Activated CD4-positive, alpha-beta memory T cell treated with anti-CD3 and anti-CD28 coated beads, Interleukin-2, amount 10 ng/mL, durations not matched to agents 7 days and 5 days (primary cell): ENCODE measurements at places on chromosomes 7 and 10. TPM values are rescaled to one million over a fixed set of nuclear protein-coding genes. Genes with fewer than 3 reads are reported as not detected.
A peak's percentile ranks its signal among the peaks of the same experiment; 100 is the strongest.

DNA sequence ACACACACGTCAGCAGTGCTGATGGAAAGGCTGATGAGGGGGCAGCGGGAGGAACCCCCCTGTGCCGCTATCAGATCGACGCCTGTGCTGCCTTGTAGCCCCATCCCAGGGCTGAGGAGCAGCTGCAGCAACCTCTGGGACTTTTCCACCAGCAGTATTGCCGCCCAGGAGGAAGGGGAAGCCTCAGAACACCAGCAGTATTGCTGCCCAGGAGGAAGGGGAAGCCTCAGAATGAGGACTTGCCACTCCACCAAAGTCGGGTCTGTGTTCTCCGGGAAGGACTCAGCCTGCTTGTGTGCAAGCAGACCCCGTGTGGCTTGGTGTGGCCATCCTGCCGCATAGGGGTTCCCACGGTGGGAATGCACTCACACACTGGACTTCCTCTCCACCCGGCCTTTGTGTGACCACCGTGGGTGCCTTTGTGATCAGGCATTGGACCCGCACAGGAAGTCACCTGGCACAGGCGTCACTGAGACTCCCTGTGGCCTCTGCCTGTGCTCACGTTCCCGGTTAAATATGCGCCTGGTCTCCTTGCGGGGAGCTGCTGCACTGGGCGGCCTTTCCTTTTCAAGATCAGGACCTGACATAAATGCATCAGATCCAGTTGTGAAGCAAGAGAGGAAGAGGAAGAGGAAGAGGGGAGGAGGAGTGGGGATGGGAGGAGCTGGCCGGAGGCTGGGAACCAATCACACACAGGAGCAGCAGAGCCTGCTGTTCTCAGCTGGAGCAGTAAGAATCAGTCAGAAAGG is 248.5 kb downstream of the DNAJB6 start:
- DNase-seq: no peak

GRCh38 chr7:149620961-149621360 is 123.4 kb upstream of the ZNF746 start:
- peak; percentile 61 for DNase-seq

- DNase-seq: no peak
These were observed 74.4 kb downstream of the MYL10 start for GRCh38 chr7:101554584-101555268.

DNA sequence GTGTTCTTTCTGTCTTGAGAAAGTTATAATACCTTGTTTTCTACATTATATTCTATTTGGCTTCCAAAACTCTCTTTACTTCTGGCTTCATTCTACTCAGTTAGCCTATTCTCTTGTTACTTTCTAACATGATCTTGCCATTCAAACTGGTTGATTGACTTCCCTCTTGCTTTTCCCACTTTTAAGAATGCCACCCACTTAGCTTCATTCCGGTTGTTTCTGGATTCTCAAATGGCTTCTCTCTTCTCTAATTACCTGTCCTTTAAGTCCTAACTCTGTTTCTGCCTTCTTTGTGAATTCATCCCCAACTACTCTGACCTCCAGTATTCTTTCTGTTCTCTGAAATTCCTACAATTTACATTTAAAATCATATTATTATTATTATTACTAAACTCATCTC is 52.0 kb downstream of the ANKIB1 start:
- DNase-seq: no peak

GRCh38 chr7:135333200-135333599 is 99.6 kb downstream of the STRA8 start:
- no peak for DNase-seq

The HYAL4 gene
- not detected for total RNA-seq

The HMX2 gene
- not detected for total RNA-seq

The KCP gene
- 0.20 TPM for total RNA-seq

The NEURL1 gene
- total RNA-seq: 0.98 TPM

The ANKRD26 gene
- 6.1 TPM for total RNA-seq
